GM12864 (cell line): ENCODE measurements at places on chromosomes 12 and 14.

DNA sequence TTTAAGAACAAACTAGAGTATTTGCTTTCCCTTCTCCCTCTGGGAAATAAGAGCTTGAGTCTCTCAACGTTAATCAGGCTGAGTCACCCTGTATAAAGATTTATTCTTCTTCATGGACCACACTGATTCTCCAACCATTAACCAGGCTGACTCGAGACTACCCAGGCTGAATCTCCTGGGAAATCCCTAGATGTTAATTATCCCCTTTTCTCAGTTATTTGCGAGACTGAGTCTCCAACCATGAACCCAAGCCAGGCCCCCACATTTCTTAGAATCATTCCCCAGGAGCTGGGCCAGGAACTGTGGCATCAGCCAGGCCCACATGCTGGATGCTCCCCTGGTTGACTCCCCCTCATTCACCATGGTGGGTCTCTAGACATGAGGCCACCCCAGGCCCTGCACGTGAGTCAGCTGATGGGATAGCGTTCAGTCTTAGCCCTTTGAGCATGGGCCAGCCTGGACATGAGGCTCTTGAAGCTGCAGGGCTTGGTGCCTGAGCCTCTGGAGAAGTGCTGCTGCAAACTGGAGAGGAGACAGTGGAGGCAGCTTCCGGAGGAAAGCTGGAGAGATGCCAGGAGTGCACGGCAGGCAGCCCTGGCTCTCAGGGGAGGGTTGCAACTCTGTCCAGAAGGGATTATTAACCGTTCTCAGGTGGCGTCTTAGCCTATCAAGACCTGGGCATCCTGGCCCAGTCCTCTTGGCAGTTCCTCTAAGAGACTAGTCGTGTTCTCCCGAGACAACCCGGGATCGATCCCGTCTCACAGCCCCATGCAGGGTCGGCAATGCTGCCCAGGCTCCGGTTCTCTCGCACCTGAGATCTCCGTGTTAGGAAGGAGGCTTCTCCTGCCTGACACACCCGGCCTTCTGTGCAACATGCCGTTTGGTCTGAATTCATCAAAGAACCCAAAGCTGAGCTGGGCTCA, 296.6 kb downstream of the ADGRD1 start:
- DNase-seq, result no peak

DNA sequence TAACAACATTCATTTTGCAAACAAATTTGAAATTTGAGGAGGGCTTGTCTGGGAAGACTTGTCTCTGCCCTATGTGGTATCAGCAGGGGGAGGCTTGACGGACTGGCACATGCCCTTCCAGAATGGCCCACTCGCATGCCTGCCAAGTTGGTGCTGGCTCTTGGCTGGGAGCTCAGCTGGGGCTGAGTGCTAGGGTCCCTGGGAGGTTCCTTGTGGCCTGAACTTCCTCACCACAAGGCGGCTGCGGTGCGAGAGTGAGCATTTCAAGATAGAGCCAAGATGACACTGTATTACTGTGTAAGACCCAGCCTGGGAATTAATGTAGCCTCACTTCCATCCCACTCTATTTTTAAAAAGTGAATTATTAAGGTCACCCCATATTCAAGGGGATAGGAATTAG, 271.6 kb upstream of the PLEKHG7 start:
- no peak for DNase-seq

DNA sequence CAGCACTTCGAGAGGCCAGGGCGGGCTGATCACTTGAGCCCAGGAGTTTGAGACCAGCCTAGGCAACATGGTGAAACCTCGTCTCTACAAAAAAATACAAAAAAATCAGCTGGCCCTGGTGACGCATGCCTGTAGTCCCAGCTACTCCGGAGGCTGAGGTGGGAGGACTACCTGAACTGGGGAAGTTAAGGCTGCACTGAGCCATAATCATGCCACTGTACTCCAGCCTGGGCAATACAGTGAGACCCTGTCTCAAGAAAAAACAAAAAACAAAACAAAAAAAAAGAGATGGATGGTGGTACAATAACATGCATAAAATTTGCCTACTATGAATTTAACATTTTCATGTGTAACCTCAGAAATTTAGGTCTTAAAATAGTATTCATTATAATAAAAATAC, 2.2 kb downstream of the THAP2 start:
- no peak for DNase-seq

DNA sequence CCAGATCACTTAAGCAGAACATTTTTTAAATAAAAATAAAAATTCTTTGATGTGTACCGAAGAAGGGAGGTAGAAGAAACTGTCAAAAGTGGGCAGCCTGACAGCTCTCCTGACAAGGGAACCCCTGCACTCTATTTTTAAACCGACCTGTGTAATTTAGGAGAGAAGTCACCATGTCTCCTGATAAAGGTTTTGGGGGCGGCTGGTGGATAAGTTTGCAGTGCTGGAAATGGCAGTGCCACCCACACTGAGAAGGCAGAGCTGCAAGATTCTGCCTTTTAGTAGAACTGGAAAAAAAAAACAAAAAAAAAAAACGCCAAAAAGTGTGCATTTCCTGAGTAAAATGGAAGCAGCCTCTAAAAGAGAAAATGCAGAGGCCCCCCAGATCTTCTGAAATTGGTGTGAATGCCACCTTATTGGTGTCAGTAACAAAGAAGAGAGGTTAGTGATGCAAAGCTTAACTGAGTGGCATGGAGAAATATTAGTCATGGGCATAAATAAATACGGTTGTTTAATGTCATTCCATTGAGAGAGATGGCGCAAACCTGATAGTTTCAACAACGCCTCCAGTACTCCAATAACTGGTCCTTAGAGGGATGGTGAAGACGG, 24.7 kb downstream of the DUSP6 start:
- DNase-seq, result no peak

DNA sequence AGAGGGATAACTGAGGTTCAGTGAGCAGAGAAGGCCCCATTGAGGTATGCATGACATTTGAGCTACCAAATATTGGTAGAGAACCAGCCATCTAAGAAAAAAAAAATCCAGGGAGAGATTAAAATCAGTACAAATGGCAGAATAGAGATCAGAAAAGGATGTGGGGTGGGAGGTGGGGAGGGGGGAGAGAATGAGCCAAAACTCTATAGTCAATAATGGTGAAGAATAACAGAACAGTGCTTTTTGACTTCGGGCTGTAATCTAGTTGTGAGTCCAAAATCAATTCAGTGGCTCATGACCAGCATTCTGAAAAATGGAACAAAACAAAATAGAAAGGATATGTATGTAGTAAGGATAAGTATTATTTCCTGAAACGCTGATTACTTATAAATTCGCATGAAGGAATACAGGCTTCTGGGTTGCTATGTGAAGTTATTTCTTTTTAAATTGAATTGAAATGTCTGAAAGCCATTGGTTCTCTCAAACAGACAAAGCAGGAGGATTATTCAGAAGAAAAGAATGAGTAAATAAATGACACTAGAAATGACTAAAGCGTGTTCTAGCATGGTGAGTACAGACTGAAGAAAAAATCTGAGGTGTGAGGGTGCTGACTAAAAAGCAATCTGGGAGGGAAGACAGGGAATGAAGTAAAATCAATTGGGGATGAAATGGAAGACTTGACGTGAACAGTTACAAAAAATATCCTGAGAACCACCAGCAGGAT, 72.4 kb downstream of the ATP2B1 start:
- no peak for DNase-seq

DNA sequence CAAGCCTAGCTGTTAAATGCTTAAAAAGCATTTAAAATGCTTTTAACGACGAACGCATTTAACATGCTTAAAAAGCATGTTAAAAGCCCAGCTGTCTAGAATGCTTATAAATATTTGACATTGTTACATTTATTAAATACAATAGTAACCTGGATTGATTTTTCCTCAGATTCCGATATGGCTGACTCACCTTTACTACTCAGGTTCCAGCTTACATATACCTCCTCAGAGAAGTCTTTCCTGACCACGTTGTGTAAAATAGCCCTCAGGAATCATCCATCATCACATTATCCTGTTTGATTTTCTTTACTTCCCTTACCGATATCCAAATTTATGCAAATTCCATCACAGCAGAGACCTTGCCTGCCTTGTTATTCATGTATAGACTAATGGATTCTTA, 51.4 kb downstream of the SLC41A2 start:
- no peak for DNase-seq

DNA sequence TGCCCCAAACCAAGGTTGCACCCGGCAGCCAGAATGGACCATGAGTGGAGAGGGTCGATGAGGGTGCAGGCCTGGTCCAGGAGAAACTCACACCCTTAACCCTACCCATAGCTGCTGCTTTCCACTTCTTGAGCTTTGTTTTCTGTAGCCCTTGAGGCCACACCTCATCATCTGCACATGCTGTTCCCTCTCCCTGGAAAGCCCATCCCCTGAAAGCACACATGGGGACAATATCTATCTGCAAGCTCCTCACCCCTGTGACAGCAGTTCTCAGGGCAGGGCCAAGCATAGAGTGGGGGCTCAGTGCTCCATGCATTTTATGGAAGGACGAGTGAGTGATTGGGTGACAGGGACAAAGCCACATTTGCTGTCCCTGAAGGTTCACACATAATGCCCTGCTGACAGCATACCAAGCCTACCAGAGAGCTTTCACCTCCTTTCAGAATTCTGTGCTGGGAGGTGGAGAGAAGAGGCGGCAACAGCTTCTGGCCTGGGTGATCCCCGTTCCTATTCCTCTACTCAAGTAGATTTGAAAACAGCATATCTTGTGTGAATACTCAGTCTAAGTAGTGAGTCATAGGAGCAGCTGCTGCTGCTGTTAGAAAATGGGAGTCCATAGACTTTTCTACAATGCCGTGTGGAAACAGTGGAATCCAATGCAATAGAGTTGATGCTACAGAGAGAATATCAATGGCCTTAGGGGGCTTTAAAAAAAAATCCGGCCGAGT, 44.6 kb downstream of the SRGAP1 start:
- DNase-seq, result no peak

DNA sequence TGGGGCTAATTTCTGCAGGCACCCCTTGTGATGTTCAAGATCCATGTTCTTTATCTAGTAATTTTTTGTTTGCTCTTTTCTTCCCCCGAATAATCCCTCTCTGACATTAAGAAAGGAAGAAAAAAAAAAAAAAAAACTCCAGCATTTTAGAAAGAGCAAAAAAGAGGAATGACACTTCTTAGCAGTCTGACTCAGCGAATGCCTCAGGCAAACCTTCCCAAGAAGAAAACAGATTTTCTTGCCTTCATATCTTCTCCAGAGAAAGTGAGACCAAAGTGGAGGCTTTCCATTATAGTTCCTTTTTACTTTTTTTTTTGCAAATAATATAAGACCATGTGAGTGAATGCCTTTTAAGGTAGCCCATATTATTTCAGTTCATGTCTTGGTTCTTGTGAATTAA, 479.0 kb upstream of the SYT1 start:
- DNase-seq, result no peak

- no peak for DNase-seq
Observed at GRCh38 chr14:92939699-92940098, 16.7 kb downstream of the CHGA start.

DNA sequence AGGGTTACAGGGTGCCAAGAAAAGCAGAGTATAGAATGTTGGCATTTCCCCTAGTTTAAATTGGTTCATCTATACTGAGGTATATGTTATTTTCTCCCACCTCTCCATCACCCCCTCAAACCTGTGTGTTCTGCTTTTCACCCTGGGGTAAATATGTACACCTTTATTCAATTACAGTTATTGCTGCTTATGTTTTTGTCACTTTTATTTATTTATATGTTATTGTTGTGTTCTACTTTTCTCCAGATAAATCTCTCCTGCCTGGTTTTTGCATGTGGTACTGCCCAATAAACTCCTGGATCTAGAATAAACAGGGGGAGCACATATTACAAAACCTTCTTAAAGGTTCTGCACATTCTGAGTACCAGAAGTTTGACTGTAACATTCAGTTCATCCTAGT, 122.1 kb upstream of the NPAS3 start:
- no peak for DNase-seq
